Cardiac fibroblast (primary cell): ENCODE measurements at places on chromosomes 11 and 22.
A peak's percentile ranks its signal among the peaks of the same experiment; 100 is the strongest.

GRCh38 chr22:48866906-48867681 lies 960.6 kb downstream of the BRD1 start:
- no peak for DNase-seq

DNA sequence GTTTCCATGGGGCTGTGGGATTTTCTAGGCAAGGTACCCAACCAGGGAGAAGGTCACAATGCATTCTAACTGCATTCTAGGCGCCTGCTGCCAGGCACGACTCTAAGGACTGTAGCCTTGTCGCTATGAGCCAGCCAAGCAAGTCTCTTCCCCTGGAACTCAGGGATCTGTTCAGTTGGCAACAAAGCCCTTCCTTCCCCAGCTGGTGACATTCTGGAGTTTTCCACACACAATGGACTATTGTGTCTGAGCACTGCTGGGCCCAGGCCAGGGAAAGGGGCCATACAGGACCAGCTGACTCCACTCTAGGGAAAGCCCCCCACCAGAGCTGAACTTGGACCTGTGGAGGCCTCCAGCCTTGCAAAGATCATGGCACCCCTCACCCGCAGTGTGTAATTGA lies 116.8 kb downstream of the RRAS2 start:
- no peak for DNase-seq

DNA sequence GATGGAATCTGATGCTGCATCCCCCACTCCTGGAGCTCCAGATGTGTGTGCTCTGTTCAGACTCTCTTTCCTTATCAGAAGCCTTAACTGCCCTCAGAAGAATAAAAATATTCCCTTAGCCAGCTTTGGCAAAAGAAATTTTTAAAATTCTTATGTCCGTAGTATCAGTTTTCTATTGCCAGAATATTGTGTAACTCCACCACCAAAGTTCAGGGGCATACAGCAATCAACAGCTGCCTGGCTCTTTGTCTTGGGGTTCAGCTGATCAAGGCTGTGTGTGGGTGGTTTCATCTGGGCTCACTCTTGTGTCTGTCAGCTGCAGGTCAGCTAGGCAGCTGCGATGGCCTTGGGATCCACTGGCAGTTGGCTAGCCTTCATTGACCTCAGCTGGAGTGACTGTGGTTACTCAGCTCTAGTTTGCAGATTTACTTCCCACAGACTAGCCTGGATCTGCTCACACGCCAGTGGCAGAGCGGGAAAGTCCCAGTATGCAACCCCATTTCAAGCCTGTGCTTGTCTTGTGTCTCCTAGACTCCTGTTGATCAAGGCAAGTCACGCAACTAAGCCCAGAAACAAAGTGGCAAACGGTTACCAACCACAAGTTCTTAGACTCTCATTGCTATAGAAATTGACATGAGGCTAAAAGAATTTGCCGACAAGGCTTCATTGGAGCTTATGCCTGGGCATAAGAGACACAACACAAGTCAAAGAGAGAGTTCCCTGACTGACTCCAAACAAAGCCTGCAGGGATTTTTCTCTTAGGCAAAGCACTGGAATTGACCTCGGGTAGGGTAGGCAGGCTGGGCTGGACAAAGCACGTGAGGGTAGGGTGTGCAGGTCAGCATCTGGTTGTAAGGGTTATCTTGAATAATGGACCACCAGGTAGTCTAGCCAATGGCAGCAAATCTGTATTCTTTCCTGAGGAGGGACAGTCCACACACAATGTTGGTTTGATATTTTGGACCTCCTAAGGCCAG lies 7.5 kb downstream of the TMEM138 start:
- DNase-seq = peak; percentile 78

DNA sequence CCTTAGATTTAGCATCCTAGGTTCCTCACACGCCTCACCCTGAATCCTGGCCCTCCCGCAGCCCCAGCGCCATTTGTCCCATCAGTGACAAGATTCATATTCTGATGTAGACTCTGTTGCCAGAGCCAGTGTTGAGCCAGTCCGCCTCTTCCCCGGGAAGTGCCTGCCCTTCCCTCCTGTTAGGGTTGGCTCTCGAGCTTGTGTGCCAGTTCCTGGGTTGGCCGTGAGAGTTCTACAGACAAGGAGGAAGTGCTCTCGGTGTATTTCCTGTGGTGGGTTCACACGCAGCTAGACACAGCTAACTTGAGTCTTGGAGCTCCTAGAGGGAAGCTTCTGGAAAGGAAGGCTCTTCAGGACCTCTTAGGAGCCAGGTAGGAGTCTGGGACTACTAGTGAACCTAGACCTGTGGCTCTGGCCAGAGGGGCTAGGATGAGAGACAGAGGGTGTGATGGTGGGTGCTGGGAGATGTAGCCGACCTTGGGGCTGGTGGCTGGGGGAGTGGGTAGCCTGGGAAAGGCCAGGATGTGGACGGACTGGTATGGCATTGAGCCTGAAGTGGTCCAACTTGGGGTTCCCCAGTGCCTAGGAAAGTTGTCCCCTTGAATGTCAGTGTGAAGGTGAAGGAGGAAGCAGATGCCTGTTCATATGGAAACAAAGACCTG lies at the start of gene IL18BP:
TSS of gene IL18BP (plus strand) at position 261 of the 662 bp plus-strand sequence. CDS start 1,076 bp downstream, outside the sequence.
- no peak for DNase-seq

DNA sequence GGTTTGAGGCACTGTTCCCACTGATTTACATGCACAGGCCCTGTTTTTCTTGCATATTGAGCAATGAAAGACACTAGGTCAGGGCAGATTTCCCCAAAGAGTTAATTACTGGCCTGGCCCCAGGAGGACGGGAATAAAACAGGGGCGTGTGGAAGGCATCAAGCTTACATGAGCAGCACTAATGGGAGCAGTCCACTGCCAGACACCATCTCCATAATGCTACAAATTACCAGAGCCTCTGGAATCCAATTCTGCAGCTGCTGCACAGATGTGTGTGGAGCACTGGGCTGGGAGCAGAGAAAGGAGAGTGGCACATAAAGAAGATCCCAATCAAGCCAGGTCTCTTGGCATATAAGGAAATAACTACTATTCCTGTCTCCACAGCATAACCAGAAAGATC lies 96.9 kb downstream of the CCDC34 start:
- DNase-seq = no peak

- DNase-seq = peak; percentile 19
Observed at GRCh38 chr11:131977854-131978253, 607.4 kb downstream of the NTM start.

GRCh38 chr11:79963856-79964645 lies 523.2 kb upstream of the TENM4 start:
- DNase-seq = no peak

DNA sequence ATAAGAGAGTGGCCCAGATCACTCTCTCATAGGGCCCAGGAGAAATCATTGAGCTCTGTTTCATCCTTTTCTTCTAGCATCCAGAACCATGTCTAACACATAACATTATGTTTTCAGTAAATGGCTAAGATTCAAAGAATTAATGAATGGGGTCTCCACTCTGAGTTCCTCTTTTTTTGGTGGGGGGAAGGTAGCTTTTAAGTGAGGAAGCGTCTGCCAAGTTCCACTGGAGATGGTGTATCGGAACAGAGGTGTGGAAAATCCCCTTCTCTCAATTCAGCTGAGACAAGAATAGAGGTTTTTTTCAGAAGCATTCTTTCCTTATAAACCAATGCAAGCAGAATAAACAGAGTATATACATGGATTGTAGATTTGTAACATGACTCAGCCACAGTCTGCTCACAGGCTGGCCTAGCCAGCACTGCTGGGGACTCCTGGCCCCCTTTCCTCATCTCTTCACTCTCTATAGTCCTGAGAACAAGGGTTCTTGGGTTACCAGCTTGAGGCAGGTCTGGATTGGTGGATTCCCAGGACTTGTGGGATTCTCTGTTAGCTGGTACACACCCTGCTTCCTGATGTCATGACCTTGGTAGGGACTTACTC lies 97.2 kb downstream of the TRAF6 start:
- peak; percentile 65 for DNase-seq

GRCh38 chr22:37283393-37283937 lies 1.2 kb downstream of the CYTH4 start:
- no peak for DNase-seq

GRCh38 chr11:68373189-68373814 lies 60.9 kb downstream of the LRP5 start:
- peak; percentile 63 for DNase-seq

GRCh38 chr22:47139790-47140119 lies 377.3 kb downstream of the TBC1D22A start:
- DNase-seq = no peak

- DNase-seq = peak; percentile 20
Observed at GRCh38 chr11:119782739-119783072, 53.7 kb upstream of the NECTIN1 start.
